ENCODE measurements at places on chromosomes 2 and 18. TPM values are rescaled to one million over a fixed set of nuclear protein-coding genes. Genes with fewer than 3 reads are reported as not detected.
A peak's percentile ranks its signal among the peaks of the same experiment; 100 is the strongest.

DNA sequence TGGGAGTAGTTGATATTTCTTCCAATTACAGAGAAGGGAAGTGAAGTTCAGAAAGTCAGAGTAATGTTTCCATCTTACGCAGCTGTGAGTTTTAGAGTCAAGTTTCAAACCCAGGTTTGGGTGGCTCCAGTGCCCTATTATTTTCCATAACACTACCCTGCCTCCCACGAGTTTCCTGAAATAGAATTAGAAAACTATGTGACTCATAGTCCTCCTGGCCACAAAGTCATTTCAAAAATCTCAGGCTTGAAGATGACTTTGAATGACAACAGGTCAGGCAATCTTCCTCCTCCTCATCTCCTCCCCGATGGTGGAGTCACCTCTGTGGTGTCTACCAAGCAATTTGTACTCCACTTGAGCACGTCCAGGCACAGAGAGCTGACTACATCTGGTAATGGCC is 212.3 kb upstream of the TRIB2 start:
- DNase-seq, result no peak

DNA sequence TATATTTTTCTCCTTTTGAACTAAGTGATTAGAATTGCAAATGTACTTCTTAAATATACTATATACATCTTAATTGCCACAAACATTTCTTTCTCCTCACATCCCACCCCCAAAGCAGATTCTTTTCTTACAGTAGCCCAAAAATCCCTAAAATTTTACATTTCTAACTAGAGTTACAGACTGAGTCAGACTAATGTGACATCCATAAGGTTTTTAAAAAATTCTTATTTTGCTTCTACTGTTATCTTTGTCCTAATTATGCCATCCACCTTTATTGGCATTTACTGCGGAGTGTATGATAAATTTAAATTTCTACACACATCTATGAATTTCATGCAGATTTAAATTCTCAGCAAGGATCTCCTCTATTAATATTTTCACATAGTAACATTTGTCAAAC is 15.8 kb downstream of the PELI1 start:
- no peak for DNase-seq

GRCh38 chr2:239093542-239093941 is 245.7 kb downstream of the TWIST2 start:
- no peak for DNase-seq

GRCh38 chr2:11203480-11203879 is 48.2 kb downstream of the SLC66A3 start:
- no peak for DNase-seq

GRCh38 chr2:166091439-166091838 is 36.4 kb downstream of the SCN1A start:
- no peak for DNase-seq

- no peak for DNase-seq
These were observed 113.6 kb downstream of the CELF4 start for GRCh38 chr18:37452015-37452414.

DNA sequence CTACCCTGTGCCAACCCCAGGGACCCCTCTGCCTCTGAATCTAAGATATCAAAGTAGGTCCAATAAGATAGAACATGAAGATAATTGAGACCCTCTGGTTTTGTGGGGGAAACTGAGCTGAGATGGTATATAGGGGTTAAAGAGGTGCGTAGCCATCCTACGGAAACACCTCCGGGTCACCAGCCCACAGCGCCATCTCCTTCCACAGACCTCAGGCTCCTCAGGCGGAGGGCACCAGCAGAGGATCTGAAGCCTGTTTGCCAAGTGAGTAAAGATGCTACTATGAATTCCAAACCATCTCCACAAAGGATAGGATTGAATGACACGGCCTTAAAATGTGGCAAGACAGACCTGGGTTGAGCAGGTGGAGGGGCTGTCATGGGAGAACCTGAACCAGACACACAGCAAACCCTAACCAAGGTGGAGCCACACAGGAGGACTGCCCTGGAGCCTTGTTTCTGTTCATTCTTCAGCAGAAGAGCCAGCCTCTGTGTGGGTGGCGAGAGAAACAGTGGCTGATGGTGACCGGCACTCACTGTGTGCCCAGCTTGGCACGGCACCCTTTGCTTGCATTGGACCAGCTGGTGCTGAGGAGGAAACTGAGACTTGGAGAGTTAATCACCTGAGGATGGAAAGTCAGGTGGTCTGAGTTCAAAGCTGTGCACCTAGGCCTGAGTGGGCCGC is 10.2 kb downstream of the GBX2 start:
- no peak for DNase-seq

- no peak for DNase-seq
These were observed 139.7 kb upstream of the RIOK3 start for GRCh38 chr18:23313379-23313778.

- no peak for DNase-seq
These were observed 215.6 kb downstream of the HDAC4 start for GRCh38 chr2:239184968-239185903.

GRCh38 chr2:28360718-28361293 is 31.9 kb upstream of the FOSL2 start:
- DNase-seq, result no peak

DNA sequence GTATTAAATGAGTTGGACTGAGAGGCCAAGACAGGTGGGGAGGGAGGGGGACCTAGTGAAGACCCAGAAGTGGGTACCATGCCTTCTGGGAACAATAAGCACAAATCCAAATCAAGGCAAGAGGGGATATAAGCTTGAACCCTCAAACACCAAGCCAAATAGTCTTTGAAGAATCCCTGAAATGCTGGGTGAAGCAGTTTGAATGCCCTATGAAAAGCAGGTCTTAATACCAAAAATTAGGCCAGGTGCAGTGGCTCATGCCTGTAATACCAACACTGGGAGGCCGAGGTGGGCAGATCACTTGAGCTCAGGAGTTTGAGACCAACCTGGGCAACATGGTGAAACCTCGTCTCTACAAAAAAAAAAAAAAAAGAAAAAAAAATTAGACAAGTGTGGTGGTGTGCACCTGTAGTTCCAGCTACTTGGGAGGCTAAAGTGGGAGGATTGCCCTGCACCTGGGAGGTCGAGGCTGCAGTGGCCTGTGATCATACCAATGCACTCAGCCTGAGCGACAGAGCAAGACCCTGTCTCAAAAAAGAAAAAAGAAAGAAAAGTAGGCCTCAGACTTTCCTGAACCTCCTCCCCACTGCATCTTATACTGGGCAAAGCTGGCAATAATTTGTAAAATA is 3.5 kb downstream of the PCBP1 start:
- DNase-seq, result no peak

DNA sequence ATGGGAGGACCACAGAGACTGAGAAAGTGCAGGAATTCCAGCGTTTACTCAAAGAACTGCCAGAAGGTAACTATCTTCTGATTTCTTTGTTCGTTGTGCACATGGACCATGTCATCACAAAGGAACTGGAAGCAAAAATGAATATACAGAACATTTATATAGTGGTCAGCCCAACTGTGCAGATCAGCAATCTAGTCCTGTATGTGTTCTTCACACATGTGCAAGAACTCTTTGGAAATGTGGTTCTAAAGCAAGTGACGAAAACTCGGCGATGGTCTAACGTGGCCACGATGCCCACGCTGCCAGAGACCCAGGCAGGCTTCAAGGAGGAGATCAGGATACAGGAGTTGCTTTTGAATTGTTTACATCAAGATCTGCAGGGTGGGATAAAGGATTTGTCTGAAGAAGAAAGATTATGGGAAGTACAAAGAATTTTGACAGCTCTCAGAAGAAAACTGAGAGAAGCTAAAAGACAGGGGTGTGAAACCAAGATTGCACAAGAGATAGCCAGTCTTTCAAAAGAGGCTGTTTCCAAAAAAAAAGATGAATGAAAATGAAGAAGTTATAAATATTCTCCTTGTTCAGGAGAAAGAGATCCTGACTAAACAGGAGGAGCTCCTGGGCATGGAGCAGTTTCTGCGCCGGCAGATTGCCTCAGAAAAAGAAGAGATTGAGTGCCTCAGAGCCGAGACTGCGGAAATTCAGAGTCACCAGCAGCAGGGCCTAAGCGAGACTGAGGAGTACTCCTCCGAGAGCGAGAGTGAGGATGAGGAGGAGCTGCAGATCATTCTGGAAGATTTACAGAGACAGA is 8.3 kb upstream of the CHST10 start:
- DNase-seq, result no peak

- DNase-seq, result no peak
These were observed 175.4 kb downstream of the THADA start for GRCh38 chr2:43420389-43420801.

DNA sequence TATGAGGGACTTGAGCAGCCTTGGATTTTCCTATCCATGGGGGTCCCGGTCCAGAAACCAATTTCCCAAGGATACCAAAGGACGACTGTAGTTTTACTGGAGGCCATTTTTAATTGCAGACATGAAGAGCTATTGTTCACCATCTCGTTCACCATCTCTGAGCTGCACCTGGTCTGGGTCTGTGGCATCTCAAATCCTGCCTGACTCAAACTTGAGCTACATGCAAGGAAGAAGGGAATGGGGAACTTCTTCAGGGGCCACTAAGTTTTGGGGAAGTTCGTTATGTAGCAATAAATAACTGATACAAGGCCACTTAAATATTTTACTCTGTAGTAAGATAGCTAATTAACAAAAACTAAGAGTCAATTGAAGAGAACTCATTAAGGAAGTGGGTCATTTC is 2.1 kb upstream of the SMCHD1 start:
- no peak for DNase-seq

DNA sequence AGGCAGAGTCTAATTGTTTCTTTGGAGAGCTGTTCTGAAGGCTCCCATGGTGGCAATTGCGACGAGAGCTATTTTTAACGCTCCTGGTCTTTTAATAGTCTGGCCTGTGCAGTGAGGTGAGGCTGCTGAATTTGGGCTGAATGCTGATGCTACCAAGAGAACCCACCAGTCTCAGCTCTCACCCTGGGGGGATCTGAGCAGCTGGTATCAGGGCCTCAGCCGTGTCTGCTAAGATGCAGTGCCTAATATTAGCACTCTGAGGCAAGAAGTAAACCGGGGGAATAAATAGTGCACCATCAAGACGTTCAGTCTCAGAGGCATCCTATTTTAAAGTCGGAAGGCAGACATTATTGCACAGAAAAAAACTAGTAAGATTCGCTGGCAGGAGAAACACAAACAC is 214.8 kb upstream of the PID1 start:
- no peak for DNase-seq

- no peak for DNase-seq
These were observed 239.1 kb downstream of the ASXL3 start for GRCh38 chr18:33817096-33817495.

- no peak for DNase-seq
These were observed 377.8 kb upstream of the DDX18 start for GRCh38 chr2:117436697-117437096.

DNA sequence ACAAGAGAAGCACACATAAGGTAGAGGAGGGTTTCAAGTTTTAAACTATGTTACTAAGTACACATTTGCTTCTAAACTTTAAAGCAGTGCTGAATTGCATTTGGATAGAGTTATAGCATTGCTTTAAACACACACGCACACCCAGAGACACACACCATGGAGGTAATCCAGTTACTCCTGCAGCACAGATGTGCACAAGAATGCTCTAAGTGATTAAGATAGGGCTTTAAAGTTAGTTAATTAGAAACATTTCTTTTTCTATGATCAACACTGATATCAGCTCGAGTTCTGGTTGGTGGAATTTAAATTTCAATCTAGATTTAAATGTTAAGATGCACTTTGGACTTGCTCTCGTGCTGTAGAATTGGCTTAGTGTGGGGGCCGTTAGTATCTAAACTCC is 492.3 kb downstream of the ZEB2 start:
- DNase-seq, result no peak

DNA sequence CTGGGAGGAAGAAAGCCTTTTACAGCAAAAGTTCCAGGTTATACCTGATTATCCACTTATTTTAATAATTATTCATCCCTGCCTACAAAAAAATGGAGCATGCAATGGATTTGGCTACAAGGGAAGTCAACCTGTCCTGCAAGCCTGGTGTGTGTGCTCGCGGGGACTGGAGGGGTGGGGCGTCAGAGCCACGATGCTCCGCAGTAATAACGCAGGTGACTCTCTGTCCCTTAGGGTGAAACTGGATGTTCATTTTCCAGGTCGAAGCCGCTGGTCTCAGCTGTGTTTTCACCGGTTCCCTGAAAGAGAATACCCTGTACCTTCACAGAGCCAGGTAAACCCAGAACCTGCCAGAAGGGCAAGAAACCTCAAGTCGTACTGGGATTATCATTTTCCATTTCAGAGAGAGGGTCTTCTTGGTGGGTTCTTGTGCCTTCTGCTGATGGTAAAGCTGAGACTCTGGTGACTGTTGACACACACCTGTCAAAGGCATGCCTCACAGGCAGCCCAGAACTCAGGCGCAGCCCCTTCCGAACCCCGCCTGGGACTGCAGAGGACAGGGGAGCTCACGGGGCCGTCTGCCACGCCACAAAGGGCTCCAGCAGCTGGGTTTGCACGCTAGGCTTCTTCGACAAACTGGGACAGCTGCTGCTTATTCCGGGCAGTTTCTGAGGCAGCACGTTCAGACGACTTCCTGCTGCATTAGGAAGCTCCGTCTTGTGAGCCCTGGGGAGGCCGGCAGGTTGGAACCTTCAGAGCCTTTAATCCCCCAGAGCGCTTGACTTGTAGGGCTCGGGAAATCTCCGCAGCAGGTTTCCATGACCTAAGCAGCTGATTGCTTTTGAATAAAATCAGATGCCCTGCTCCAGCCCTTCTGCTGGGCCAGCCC is 58.6 kb downstream of the KCNG2 start:
- DNase-seq, result peak; percentile 14

- no peak for DNase-seq
These were observed 81.8 kb upstream of the LCLAT1 start for GRCh38 chr2:30365201-30365600.

GRCh38 chr2:67985586-67985985 is 77.2 kb downstream of the C1D start:
- no peak for DNase-seq

DNA sequence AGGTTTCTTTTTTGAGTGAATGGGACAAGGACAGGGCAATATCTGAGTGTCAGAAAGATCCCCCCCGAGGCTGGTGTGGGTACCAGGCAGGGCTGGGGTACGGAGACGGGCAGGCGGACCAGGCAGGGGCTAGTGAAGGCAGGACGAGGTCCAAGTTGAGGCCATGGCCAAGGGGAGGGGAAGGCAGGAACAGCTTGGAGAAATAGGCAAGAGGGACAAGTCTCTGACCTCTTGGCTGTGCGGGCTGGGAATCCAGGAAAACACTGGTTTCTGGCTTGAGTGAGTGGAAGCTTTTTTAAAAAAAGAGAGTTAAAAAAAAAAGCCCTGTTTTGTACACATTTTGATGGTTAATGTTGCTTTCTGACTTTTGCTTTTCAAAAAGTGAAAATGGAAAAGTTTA is 30.3 kb downstream of the ASAP2 start:
- no peak for DNase-seq

- no peak for DNase-seq
These were observed 44.3 kb downstream of the HPCAL1 start for GRCh38 chr2:10346929-10347561.

- DNase-seq, result no peak
These were observed 111.8 kb downstream of the TTC27 start for GRCh38 chr2:32739664-32740063.

CD28 gene
- total RNA-seq, result 153 TPM

TRIM43 gene
- not detected for total RNA-seq

TEX44 gene
- not detected for total RNA-seq

GKN2 gene
- total RNA-seq, result not detected

DSG3 gene
- not detected for total RNA-seq

CRYGC gene
- total RNA-seq, result not detected

SERPINB10 gene
- total RNA-seq, result not detected

CTAGE1 gene
- total RNA-seq, result not detected

MTERF4 gene
- total RNA-seq, result 163 TPM

CHRNG gene
- total RNA-seq, result not detected

OTOF gene
- 0.20 TPM for total RNA-seq

PRSS56 gene
- total RNA-seq, result not detected

Measured in T-cell (primary cell).